Progenitor cell of endocrine pancreas (in vitro differentiated cells): ENCODE measurements at places on chromosomes 11 and 22. TPM values are rescaled to one million over a fixed set of nuclear protein-coding genes. Genes with fewer than 3 reads are reported as not detected.
A peak's percentile ranks its signal among the peaks of the same experiment; 100 is the strongest.

GRCh38 chr11:77148963-77149715 is 21.1 kb downstream of the MYO7A start:
- no peak overlapping the region for H3K4me3 ChIP-seq
- H3K36me3 ChIP-seq: no peaks in the 10 kb centered on the region
- peaks cover 15% of the 10 kb centered on the region for H3K4me1 ChIP-seq
- H3K27ac ChIP-seq: no peak overlapping the region

DNA sequence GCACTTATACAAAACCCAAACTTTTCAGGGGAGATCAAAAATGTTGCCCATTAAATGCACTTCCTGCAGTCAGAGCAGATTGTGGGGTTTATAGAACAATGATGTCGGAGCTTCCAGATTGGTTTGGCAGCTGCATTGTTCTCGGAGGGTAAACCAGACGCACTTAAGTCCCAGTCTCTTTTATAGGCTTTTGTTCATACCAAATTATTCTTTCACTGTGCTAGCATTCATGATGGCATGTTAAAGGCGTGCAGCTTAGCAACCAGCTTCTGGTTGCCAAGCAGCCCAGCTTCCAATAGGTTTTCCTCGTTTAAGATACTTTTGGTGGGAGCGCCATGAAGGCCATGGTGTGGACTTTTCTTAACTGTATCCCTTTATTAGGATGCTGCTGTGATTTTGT is 40.9 kb downstream of the ZC3H12C start:
- H3K27ac ChIP-seq: no peak overlapping the region
- peaks cover 5% of the 10 kb centered on the region for H3K36me3 ChIP-seq
- no peak for DNase-seq
- no peaks in the 10 kb centered on the region for H3K27me3 ChIP-seq
- no peak overlapping the region for H3K4me3 ChIP-seq
- peaks cover 30% of the 10 kb centered on the region for H3K4me1 ChIP-seq

The SCO2 gene
- 3.7 TPM in 1 of 2 replicates, not detected in the other for total RNA-seq

- peak overlapping the region; percentile 33 for H3K27ac ChIP-seq
- peaks cover 11% of the 10 kb centered on the region for H3K36me3 ChIP-seq
- no peak overlapping the region for H3K4me3 ChIP-seq
- peaks cover 35% of the 10 kb centered on the region for H3K4me1 ChIP-seq
- DNase-seq: no peak
- no peaks in the 10 kb centered on the region for H3K27me3 ChIP-seq
Observed at GRCh38 chr11:116930586-116930985, 93.2 kb upstream of the APOA1 start.

The HEPHL1 gene
- not detected in 2 replicates for total RNA-seq

DNA sequence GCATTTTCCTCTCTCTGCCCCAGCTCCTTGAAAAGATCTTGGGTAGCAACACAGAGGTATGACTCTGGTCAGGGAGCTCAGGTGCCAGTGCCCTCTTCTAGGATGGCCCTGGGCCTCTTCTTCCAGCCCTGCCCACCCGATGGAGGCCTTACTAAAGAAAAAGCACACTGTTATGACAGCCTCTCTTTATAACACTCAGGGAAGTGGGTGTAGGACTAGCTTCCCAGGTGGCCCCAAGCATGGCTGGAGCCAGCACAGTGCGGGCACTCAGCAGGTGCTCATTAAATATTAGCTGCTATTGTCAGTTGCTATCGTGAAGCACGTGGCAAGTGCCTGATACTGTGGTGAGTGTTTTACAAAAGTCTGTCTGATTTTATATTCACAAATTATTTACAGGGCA is 127.2 kb upstream of the B3GAT1 start:
- no peaks in the 10 kb centered on the region for H3K36me3 ChIP-seq
- H3K27ac ChIP-seq: no peak overlapping the region
- no peak overlapping the region for H3K4me3 ChIP-seq

GRCh38 chr11:112166562-112166961 is 610 bp upstream of the TEX12 start:
- H3K4me3 ChIP-seq: no peak overlapping the region
- no peak overlapping the region for H3K27ac ChIP-seq
- no peaks in the 10 kb centered on the region for H3K36me3 ChIP-seq

The CRYBA4 gene
- total RNA-seq: not detected in 2 replicates

The SAA1 gene
- total RNA-seq: not detected in 2 replicates

- H3K36me3 ChIP-seq: no peaks in the 10 kb centered on the region
- no peak for DNase-seq
- no peak overlapping the region for H3K27ac ChIP-seq
- no peaks in the 10 kb centered on the region for H3K27me3 ChIP-seq
- H3K4me1 ChIP-seq: peaks cover 16% of the 10 kb centered on the region
Observed at GRCh38 chr11:42625757-42626665, 685.8 kb upstream of the API5 start.

GRCh38 chr11:104798789-104799188 is 99.5 kb downstream of the CASP12 start:
- no peak overlapping the region for H3K27ac ChIP-seq
- no peaks in the 10 kb centered on the region for H3K27me3 ChIP-seq
- no peak for DNase-seq
- H3K36me3 ChIP-seq: no peaks in the 10 kb centered on the region
- H3K4me3 ChIP-seq: no peak overlapping the region

The UBQLN3 gene
- total RNA-seq: not detected in 2 replicates

DNA sequence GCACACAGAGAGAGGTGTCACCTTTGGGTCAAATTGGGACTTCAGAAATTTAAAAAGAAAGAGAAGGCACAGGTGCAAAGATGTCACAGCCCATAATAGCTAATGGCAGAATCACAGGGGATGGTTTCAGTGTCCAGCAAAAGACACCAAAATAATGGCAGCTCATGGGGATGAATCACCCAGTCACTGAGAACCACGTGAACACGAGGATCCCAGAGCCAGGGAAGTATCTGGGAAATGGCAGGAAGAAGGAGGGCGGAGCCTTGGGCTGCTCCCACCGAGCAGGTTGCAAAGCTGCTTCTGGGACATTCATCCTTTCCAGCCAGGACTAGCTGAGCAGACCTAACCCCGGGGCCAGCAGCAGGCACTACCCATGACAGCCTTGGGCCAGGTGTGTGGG is 45.6 kb downstream of the TRMU start:
- H3K36me3 ChIP-seq: peaks cover 15% of the 10 kb centered on the region
- no peak overlapping the region for H3K4me3 ChIP-seq
- no peak for DNase-seq
- no peaks in the 10 kb centered on the region for H3K27me3 ChIP-seq
- peaks cover 39% of the 10 kb centered on the region for H3K4me1 ChIP-seq

The HMBS gene
- 39.0 and 39.8 TPM in 2 replicates for total RNA-seq

The CCND1 gene
- total RNA-seq: 409 and 437 TPM in 2 replicates

- no peaks in the 10 kb centered on the region for H3K27me3 ChIP-seq
- H3K27ac ChIP-seq: peak overlapping the region; percentile 17
- H3K4me1 ChIP-seq: peaks cover 6% of the 10 kb centered on the region
- H3K36me3 ChIP-seq: peaks cover 2% of the 10 kb centered on the region
- H3K4me3 ChIP-seq: no peak overlapping the region
Observed at GRCh38 chr11:122354025-122354697, 238.1 kb upstream of the BLID start.

GRCh38 chr22:48575618-48576332 is 1251.9 kb downstream of the BRD1 start:
- no peak overlapping the region for H3K27ac ChIP-seq
- H3K4me3 ChIP-seq: no peak overlapping the region
- no peak for DNase-seq
- H3K4me1 ChIP-seq: no peaks in the 10 kb centered on the region

DNA sequence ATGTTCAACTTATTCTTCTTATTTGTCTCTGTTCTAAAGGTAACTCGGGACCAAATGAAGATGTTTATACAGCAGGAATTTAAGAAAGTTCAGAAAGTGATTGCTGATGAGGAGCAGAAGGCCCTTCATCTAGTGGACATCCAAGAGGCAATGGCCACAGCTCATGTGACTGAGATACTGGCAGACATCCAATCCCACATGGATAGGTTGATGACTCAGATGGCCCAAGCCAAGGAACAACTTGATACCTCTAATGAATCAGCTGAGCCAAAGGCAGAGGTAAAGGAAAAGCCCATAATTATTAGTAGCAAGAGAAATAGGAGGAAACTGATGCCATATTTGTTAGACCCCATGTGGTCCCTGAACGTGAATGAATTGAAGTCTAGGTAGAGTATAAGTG is 63.3 kb downstream of the TRIM44 start:
- no peaks in the 10 kb centered on the region for H3K4me1 ChIP-seq
- peaks cover 34% of the 10 kb centered on the region for H3K36me3 ChIP-seq
- no peak overlapping the region for H3K27ac ChIP-seq
- no peak overlapping the region for H3K4me3 ChIP-seq

The UCP2 gene
- 89.9 and 103 TPM in 2 replicates for total RNA-seq

The CCDC85B gene
- total RNA-seq: 7.4 and 7.9 TPM in 2 replicates

DNA sequence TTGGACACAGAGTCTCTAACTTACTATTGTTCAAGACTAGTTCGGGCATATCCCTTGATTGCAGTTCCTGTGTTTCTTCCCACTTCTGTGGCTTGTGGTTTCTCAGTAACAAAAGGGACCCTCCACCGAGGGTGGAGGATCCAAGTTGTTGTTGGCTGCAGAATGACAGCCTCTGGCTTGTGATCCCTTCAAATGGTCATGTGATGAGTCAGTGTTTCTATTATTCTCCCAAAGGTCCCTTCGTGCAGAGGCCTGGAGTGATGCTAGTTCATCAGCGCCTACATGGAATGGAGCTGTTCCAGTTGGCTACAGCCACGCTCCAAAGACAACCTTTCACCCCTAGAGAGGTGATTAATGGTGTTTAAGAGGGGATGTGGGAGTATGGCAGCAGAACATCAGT is 2.6 kb upstream of the VWCE start:
- H3K36me3 ChIP-seq: peaks cover 26% of the 10 kb centered on the region
- H3K27ac ChIP-seq: peak overlapping the region; percentile 43
- no peak for DNase-seq
- peaks cover 13% of the 10 kb centered on the region for H3K4me1 ChIP-seq
- peaks cover 7% of the 10 kb centered on the region for H3K27me3 ChIP-seq
- H3K4me3 ChIP-seq: peak overlapping the region; percentile 17

GRCh38 chr11:35116762-35117640 is 22.0 kb upstream of the CD44 start:
- no peaks in the 10 kb centered on the region for H3K36me3 ChIP-seq
- H3K27ac ChIP-seq: no peak overlapping the region
- peaks cover 24% of the 10 kb centered on the region for H3K27me3 ChIP-seq

The APOBEC3H gene
- total RNA-seq: not detected in 2 replicates

The IFITM10 gene
- 1.2 TPM in 2 replicates for total RNA-seq
